ENCODE measurements at places on chromosomes 6 and 20.

DNA sequence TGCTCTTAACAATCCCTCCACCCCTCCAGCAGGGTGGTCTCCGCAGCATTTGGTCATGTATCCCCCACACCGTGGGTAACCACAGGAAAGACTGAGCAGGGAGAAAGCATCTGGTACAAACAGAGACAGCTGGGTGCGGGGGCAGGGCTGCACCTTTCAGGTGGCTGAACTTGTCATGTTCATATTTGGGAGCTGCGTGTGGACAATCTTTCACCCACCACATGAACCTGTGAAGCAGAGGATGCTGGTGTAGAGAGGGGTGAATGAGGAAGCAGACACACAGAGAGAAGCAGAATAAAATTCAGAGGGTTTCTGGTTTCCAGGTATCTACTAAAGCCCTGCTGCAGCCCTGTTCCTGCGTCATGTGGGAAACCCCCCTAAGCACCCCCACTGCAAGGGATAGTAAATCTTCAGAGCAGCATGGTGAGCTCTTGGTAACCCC lies 8.9 kb downstream of the GFOD1 start:
- DNase-seq = no peak

DNA sequence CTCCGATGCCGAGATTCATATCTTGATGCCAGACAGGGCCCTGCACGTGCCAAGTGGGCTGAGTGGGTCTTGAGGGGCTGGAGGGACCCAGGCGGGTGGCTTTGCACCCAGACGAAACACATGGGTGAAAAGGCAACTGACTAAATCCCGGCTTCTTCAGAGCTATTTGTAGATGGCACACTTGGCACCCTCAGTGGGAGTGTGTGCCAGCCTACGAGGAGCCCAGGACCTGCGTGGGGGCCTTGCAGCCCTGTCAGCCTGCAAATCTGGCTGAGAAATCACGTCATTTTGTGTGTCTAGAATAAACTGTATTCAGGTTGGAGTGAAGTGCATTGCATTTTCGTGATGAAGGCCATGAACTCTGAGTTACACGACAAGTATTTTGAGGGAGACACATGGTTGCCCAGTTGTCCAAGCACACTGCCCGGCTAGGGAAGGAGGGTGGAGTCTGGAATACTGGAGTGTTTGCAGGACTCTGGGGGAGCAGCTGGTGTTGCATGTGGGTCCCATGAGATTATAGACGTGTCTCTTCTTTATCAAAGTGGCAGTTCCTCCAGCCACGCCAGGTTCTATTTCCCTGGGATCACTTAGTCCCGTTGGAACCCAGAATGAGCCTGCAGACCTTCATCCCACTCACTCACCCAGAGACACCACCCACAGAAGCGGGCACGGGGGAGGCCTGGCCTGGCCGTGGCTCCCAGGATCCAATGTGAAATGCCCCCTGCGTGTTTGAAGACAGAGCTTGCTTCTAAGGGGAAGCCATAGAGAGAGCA lies 60.2 kb downstream of the DLL1 start:
- no peak for DNase-seq

DNA sequence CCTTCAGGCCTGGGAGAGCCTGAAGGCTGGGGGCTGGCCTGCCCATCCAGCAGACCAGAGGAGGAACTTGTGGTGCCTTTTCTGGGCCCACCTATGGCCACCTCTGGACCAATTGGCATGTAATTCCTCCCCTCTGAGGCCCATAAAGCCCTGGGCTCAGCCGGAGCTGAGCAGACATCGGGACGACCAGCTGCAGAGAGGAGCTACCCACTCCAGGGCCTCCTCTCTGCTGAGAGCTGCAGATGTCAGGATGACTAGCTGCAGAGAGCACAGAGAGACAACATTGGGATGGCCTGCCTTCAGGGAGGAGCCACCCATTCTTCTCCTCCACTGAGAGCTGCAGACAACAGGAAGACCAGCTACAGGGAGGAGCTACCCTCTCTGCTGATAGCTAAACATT lies 370.1 kb downstream of the CD83 start:
- no peak for DNase-seq

DNA sequence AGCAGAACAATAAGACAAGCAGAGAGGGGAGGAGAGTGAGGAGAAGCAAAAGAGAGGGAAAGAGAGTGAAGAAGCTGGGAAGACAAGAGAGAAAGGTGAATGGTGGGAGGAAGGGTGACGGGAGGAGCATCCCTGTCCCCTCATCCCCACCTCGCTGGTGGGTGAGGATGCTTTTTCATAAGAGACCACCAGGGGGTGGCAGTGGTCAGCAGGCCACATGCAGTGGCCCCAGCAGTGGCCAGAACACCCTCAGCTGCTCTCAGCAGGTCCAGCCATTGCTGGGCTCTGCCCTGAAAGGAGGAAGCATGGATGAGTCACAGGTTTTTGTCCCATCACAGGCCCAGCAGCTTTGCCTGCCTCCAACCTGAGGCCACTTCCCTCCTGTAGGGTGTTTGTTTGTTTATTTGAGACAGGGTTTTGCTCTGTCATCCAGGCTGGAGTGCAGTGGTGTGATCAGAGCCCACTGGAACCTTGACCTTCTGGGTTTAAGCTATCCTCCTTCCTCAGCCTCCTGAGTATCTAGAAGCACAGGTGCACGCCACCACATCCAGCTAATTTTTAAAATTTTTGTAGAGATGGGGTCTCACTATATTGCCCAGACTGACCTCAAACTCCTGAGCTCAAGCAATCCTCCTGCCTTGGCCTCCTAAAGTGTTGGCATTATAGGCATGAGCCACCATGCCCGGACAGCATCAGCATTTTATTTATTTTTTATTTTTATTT lies 24.0 kb downstream of the FGD2 start:
- DNase-seq = no peak

DNA sequence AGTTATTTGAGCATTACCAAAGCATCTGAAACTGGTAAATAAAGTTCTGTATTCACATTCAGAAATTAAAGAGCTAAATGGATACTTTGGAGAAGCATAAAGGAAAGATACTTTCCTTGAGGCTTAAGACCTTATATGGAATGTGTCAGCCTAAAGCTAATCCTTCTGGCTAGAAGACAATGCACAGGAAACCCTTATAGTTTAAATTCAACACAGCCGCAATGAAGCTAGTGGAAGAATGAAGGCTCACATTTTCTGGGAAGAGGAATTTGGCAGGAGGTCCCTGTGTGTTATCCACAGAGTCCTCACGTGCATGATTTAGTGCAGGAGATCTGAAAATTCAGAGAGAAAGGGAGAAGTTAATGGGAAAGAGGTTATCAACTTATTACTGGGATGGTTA lies 21.5 kb upstream of the CHD6 start:
- no peak for DNase-seq

DNA sequence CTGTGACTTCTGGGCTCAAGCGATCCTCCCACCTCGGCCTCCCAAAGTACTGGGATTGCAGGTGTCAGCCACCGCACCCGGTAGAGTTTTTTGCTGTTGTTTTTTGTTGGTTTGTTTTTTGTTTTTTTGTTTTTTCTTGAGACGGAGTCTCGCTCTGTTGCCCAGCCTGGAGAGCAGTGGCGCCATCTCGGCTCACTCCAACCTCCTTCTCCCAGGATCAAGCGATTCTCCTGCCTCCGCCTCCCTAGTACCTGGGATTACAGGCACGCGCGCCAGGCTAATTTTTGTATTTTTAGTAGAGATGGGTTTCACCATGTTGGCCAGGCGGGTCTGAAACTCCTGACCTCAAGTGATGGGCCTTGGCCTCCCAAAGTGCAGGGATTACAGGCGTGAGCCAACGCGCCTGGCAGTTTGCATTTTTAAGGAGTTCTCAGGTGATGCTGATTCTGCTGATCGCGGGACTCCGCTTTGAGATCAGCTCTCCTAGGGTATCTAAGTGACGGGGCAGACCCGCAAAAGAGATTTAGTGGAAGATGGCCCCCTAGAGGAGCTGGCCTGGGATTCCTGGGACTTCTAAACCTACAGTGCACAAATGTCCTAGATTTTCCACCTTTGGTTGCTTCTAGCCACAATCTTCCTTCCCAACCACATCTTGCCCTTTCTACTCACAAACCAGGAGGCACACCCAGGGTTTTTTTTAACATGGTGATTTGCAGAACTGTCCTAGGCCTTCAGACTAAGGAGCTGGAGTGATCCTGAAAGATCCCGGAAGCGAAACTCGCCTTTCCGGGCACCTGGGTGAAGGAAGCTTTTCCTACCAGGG lies 45.2 kb downstream of the DPPA5 start:
- no peak for DNase-seq

- DNase-seq = no peak
Observed at GRCh38 chr6:68087399-68088133, 547.5 kb upstream of the ADGRB3 start.

GRCh38 chr20:25051386-25052155 lies 6.4 kb downstream of the ACSS1 start:
- DNase-seq = no peak

- DNase-seq = no peak
Observed at GRCh38 chr20:37498066-37498665, 22.9 kb upstream of the NNAT start.

GRCh38 chr20:23551786-23552185 lies 16.5 kb downstream of the CST9L start:
- no peak for DNase-seq

GRCh38 chr20:13671916-13672378 lies 33.2 kb upstream of the TASP1 start:
- DNase-seq = no peak

DNA sequence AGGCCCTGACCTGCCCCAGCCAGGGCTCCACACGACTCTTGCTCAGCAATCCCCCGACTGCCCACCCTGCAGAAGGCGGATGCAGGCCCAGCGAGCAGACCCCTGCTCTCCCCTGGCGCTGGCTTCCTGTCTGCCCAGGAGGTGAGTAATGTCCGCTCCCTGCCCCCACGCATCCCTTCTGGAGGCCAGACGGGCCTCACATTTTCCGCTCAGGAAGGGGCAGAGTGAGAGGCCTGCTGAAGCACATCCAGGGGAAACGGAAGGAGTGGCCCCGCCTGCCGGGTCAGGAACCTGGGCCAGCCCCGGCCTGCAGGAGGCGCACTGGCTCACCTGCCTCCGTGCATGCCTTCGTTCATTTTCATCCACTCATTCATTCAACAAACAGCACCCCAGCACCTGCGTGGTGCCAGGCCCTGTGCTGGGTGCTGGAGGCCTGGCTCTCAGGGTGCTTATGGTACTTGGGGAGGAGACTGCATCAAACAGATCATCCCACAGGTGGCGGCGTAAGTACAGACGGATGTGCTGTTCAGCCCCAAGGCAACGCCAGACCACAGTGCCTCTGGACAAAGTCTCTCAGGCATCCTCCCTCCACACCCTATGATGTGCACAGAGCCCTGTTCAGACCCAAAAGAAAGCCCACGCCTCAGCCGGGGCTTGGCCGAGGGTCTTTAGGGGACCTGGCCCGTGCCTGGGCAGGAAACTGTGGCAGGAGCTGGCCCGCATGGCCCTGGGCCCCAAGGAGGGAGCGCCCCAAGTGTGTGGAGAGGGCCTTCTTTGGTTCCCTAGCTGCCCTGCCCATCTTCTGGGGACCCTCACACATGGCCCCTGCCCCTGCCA lies 112.1 kb downstream of the ASXL1 start:
- DNase-seq = no peak

DNA sequence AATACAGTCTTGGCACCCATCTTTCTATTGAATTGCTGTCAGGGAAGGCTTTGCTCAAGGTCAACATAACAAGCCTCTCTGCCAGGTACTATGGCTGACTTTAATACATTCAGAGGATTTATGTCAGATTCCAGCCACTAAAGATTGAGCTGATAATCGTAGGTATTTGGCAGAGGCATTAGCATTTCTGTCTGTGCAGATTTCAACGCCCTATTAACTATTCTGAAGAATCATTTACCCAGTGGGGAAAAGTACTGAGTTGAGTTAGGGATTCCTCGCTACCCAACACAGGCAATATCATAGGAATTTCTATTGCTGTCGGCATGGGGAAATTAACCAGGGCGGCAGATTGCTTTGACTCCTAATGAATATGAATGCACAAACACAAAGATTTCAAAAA lies 233.7 kb upstream of the SPTLC3 start:
- no peak for DNase-seq

GRCh38 chr6:150987371-150987828 lies 121.9 kb downstream of the MTHFD1L start:
- DNase-seq = no peak

GRCh38 chr20:62595491-62595890 lies 46.8 kb upstream of the SLCO4A1 start:
- DNase-seq = no peak

DNA sequence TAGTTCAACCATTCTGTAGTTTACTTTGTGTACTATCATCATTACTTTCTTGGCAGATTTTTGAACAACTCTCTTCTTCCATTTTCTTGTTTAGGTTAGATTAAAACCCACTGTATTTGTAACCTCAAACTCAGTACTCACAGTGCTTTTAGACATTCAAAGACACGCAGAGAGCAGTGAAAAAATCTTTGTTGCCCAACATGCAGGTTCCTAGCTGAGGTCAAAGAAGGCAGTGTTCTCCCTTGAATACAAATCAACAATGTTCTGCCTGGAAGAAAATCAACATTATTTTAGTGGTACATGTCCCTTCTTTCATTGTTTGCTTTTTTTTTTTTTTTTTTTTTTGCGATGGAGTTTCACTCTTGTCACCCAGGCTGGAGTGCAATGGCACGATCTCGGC lies 11.2 kb downstream of the CYB5R4 start:
- DNase-seq = no peak

DNA sequence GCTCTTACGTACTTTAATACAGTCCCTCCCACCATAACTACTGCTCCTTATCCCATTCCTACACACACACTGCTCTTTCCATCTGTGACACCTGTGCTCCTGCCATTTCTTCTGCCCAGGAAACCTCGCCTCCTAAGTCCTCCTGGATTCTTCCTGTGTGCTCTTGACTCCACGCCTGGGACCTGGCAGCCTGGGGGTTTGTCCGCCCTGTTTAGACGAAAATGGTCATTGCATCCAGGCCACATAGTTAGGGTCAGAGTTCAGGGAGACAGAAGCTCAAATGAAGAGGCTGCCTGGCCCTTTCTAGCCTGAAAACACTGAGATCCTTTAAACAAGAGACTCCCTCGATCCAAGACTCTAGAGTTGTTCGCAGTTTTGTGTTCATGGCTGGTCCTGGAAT lies 17.4 kb upstream of the CTNNBL1 start:
- DNase-seq = no peak

- no peak for DNase-seq
Observed at GRCh38 chr6:16481697-16482399, 243.5 kb downstream of the GMPR start.

DNA sequence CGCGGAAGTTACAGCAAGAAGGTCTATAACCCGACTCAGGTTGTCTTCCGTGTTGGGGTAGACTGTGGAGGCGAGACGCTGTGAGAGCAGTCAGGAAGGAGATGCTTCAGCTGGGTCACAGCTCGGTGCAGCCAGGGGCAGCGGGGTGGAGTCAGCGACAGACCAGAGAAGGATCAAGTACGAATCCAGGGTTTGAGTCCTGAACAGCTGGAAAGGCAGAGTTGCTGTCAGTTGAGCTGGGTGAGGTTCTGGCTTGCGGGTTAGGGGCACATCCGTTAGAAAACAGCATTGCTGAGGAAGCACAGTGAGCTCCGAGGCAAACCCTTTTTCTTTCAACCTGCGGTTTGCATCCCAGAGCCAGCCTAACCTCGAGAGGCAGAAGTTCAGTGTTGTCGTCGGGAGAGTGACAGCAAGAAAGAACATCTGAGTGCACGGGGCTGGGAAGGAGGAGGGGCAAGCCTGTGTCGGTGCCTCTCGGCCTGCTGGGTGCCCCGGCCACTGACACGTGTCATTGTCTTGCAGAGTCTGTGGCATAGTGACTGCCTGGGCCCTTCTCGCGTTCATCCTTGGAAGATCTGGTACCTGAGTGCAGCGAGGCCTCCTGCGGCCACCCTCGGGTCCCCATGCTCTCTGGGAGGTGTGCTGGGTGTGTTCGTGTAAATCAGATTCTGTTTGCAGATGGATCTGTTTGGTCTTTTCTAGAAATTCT lies 20.0 kb downstream of the PNLDC1 start:
- DNase-seq = no peak

- DNase-seq = no peak
Observed at GRCh38 chr6:34028691-34029360, 117.1 kb downstream of the GRM4 start.
